GM23338 (cell line): ENCODE measurements at places on chromosomes 3 and 15.

DNA sequence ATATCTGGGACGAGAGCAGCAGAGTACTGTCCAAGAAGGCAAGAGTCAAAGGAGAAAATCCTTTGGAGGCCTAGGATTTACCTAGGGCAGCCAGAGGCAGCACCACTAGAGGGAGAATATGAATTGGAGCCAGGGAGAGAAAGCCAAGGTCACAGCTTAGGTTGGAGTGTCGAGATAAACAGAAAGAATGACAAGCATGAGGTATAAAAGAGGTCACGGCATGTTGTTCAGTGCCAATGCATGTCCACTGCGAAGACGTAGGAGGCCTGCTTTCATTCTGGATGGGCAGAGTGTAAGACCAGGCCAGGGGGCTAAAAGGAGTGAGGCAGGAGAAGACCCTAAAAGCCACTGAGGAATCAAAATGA, 47.2 kb downstream of the THBS1 start:
- DNase-seq, result peak; percentile 43

GRCh38 chr3:149377408-149378364, at the start of gene TM4SF1:
Gene TM4SF1 (minus strand): TSS chr3:149377649. CDS start chr3:149377547, 102 bp downstream.
- peak; percentile 39 for DNase-seq

DNA sequence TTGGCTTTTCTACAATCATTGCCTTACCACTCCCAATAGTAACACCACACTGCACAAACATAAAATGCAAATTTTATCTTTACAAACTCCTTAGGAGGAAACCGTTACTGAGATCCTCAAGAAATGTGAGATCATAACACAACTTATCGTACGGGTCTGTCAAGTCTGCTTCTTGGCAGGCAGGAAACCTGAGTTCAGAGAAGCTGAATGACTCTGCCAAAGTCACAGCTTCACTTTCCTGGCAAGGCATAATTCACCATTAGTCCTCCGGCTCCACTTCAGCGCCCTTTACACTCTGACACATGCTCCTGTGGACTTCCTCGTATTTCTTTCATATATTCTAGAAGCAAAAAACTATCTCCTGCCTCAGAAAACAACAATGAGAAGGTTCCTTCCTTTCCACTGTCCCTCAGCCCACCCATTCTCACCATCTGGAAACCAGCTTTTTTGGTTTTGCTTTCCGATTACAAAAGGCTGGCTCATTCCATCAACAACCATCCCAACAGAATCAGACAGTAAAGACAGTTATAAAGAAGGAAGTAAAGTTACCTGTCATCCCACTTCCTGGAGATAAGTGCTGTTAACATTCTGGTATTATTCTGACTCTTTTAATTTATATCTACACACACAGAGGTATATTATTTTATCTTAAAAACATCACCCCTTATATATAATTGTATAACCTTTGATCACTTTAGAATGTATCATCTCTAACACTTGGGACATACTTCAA, 223.4 kb downstream of the STT3B start:
- DNase-seq, result no peak

- DNase-seq, result no peak
Observed at GRCh38 chr3:156602424-156602823, 47.5 kb upstream of the SSR3 start.

DNA sequence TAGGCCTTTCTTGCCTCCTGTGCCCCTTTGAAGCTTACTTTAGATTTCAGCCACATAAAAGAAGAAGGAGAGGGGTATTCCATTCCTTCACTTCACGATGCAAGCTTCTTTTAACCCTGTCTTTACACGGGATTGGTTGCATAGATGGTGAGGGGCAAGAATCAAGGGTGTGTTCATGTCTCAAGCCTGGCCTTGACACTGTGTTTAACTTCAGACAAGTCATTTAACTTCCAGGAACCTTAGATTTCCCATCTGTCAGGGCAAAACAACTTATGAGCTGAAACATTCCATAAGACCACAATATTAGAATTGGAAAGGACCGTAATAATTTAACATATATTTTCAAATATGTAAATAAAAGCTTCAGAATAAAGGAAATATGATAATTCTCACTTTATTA, 344.5 kb downstream of the MFSD1 start:
- no peak for DNase-seq

DNA sequence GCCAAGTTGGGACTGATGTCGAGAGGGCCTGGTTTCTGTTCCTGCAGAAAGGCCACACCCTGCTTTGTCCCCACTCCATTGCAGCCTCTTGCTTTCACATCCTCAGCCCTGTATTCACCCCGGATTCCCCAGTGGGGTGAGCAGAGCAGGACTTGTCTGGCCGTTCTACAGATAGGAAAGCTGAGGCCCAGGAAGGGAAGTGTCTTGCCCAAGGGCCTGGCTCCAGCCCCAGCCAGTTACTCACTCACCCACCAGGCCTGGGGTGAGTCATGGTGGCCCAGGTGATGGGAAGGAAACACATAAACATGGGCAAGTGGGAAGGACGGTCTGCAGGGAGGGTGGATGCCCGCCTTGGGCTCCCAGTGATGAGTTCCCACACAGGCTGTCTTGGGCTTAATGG, 6.1 kb upstream of the DUSP7 start:
- no peak for DNase-seq

DNA sequence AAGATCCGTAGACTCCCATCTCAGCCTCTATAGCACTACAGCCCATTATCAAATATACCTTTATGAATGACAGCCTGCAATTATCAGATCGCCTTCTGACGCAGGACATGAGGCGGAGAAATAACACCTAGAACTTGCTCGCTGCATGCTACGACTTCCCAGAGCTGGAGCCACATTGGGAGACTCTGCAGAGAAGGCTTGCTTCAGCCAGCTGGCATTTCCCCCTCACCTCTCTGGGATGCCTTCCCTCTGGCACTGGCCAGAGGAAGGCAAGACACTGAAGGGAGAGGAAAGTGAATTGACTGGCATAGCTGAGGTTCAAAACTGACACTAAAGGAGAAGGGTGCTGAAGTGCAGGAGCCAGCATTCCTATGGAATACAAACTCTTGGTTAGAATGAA, 131.7 kb downstream of the GABRB3 start:
- no peak for DNase-seq

- no peak for DNase-seq
Observed at GRCh38 chr3:183158551-183159006, 4.0 kb downstream of the LAMP3 start.

- no peak for DNase-seq
Observed at GRCh38 chr15:79439236-79439635, 7.1 kb downstream of the MINAR1 start.

DNA sequence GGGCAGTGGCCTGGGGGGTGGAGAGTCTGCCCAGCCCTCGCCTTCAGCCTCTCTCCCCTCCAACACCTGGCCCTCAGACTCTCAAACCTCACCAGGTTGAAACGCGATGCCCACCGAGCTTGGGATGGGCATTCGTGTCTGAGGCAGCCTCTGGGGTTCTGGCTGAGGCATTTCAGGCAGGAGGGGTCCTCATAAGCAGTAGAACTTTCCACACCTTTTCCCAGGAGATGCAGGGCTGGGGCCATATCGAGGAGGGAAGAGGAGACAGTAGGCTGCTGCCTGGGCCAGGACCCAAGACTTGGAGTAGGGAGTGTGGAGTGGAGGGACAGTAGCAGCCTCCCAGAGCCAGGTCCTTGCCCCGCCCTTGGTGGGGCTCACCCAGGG, 24.6 kb downstream of the ACAA1 start:
- no peak for DNase-seq

DNA sequence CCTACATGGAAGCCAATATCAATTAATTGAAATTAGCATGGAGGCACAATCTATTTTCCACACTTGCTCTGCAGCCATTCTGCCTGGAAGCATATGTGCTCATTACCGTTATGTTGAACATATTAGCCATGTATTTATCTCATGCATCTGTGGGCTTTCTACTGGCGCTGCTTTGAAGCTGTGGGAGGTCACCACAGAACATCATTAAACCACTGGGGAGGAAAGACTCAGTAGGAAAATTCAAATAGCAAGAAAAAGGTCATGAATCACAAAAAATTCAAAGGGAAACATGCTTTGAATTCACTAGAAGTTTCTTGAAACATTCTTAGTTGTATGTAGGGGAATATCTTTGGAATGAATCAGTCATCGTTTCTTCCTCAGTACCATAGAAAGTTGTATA, 652.5 kb downstream of the EDEM1 start:
- DNase-seq, result no peak

- DNase-seq, result peak; percentile 37
Observed at GRCh38 chr3:141940194-141940776, 63.8 kb downstream of the ATP1B3 start.

DNA sequence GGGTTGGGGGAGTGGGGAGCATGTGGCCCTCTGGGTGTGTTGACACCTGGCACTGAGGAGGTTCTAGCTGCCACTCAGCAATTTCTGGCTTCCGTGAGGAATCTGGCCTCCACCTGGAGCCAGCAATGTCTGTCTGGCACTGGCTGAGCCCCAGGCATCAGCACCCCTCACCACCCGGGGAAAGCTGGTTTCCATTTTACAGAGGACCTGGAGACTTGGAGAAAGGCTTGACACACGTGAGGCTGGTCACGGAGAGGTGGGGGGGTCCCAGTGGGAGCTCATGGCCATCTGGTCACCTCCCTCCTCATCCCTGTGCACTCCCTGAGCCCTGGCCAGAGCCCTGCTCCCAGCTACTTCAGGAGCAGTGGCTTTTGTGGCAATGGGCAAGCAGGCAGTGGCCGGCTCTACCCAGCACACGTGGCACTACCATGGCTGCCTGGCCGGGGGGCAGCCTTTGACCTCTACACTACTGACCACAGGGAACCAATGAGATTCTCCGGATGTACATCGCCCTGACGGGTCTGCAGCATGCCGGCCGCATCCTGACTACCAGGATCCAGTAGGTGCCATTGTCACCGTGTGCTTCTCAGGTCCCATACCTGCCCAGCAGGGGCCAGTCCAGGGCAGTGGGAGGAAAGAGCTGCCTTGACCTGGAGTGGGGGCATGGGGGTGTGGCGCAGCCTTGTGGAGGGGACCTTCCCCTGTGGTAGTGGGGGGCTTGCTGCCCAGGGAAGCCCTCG, 28.5 kb downstream of the ACAD9 start:
- DNase-seq, result no peak

DNA sequence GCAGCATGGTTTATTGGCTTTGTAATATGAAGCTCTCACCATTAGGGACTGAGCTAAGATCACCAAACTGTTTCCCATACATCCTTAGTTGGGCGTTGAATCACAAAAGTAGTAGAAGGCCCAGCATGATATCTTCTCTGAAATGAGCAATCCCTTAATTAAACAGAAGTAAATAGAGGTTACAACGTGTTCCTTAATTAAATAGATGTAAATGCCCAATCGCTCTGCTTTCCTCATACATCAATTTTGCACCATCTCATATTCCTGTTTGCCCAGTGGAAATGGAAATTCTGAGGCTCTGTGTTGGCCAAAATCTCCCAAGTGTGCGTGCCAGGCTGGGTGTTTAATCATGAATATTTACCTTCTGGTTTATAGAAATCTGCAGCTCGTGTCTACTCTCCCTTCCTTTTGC, 107.4 kb upstream of the FOXB1 start:
- no peak for DNase-seq

GRCh38 chr3:42264399-42265058, 1.5 kb downstream of the CCK start:
- peak; percentile 82 for DNase-seq

DNA sequence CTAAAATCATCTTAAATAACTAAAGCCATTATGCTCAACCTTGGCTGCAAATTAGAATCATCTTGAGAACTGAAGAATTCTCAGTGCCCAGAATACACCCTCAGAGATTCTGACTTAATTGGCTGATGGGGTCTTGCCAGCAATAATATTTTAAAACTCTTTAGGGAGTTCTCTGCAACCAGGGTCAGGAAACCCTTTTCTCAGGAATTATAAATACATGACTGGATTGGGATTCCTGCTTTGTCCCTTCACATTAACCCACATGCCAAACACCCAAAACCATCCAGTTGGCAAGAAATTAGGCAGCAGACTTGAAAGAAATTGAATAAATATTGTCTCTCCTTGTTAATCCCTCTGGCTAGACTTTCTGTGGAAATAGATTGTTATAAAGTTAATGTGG, 482.3 kb upstream of the NECTIN3 start:
- no peak for DNase-seq

DNA sequence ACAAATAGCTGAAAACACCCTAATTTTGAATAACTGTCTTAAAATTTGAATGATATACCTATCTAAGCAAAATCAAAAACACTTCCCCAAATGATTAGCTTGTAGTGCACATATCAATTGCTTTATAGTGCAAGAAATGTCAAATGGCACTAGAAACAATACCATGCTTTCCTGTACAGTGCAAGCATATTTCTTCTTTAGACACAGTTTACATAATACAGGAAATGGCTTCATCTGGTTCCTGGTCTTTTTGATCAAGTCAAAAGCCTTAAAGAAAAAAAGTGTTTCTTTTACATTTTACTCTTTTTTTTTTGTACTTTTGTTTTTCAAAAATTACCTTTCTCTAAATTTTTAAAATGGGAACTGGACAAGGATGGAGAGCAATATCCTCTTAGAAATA, 352.1 kb downstream of the MECOM start:
- no peak for DNase-seq

- no peak for DNase-seq
Observed at GRCh38 chr3:85254738-85255137, 295.9 kb downstream of the CADM2 start.

DNA sequence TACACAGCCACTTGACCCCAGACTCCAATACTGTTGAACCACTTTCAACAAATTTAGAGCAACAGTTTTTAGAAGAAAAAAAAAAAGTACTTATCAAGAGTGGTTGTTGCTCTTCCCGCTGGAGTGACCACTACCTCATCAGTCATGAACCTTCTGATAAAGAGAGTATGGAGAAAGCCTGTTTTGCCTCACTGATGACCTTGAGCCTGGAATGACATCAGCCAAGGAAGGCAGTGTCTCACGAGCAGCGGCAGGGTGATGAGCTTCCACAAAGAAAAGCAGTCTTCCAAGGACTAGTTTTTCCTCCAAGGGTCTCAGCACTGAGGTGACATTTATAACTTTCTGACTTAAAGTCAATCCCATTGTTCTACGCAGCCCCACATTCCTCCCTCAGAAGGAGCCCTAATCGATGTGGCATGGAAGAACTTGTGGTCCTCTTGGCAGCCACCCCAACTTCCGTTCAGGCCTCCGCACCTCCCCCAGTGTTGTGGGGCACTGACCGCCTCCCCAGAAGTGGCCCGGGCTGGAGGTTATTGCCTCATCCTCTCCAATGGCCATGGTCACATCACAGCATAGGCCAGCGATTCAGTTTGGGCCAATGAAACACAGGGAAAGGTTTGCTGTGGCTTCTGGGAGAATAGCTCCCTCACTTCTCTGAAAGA, 1.8 kb upstream of the CYP11A1 start:
- DNase-seq, result no peak

GRCh38 chr3:25419251-25419650, 8.8 kb upstream of the RARB start:
- no peak for DNase-seq

GRCh38 chr3:29440413-29441305, 159.8 kb downstream of the RBMS3 start:
- peak; percentile 30 for DNase-seq

- no peak for DNase-seq
Observed at GRCh38 chr3:39149059-39149455, 4.3 kb downstream of the CSRNP1 start.

- DNase-seq, result no peak
Observed at GRCh38 chr3:81735334-81735733, 26.1 kb downstream of the GBE1 start.
